ENCODE measurements at places on chromosomes 12 and 14.

DNA sequence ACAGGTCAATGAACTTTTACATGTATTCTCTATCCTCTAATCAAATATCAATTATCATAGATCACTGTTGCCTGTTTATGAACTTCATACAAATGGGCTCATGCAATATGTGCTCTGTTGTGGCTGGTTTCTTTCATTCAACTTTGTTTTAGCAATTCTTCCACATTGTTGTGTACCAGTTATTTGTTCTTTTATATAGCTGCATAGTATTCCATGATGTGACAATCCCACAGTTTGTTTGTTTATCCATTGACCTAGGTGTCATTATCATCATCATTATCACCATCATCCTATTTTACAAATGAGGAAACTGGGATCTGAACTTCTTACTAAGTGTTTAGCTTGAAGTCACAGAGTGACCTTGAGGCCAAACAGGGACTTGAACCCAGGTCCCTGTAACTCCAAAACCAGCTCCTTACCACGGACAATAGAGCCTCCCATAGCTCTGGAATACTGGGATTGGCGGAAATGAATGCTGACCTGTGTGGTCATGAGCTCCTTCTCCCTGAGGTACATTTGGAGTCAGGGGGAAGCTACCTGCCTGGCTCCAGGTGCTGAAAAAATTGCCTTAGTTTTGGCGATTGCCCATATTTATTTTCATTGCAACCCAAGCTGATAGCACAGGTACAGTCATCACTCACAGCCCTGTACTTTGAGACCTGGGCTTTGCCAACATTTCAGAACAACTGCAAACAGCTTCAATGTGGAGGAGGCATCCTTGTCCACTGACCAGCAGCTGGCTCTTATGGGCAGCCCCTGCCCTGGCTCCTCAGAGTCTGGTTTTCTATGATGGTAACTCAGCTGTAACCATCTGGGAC, 9.2 kb downstream of the ZFP36L1 start:
- no peak for DNase-seq

- DNase-seq, result no peak
These were observed 15.5 kb upstream of the MLXIP start for GRCh38 chr12:122062832-122063693.

- DNase-seq, result no peak
These were observed 74.5 kb downstream of the ETV6 start for GRCh38 chr12:11723993-11724392.

GRCh38 chr12:52578469-52578868, 4.8 kb upstream of the KRT74 start:
- DNase-seq, result no peak

DNA sequence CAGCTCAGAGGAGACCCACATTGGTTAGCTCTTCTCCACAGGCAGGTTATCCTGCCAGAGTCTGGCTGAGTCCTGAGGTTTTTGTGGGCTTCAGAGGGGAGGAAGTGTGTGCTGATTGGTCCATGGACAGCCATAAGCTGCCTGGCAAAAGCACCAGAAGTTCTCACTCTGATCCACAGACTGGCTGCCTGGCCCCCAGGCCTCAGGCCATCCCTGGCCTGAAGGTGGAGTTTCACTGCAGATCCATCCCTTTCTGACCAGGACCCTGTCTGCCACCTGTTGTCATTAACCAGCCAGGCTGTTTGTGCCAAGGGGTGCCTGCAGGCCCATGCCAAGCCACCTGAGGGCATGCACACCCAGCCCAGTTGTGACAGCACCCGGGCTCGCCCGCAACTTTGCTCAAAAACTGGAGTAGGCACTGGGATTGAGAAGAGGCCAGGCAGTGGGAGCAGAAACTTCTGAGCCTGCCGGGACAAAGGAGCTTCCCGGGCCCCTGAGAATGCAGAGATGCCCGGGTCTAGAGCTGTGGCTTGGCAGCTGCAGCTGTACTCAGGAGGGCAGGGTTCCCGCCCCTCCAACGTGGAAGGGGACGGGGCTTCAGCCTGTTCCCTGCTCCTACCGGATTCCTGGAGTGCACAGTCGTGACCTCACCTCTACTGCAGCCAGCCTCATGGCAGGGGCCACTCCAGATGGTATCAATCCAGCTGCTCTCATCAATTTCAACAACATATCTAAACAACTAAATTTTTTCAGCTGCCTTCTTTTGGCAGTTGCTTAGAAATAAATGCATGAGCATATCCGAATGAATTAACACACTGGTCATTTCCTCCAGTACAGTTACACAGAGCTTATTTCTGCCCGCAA, 1277.3 kb downstream of the SLC16A7 start:
- DNase-seq, result no peak

- no peak for DNase-seq
These were observed 28.3 kb downstream of the TPCN1 start for GRCh38 chr12:113249546-113249945.

GRCh38 chr12:104499668-104500332, 43.1 kb downstream of the CHST11 start:
- no peak for DNase-seq

- no peak for DNase-seq
These were observed 421.9 kb upstream of the PRICKLE1 start for GRCh38 chr12:43011383-43011926.

- DNase-seq, result no peak
These were observed 22.5 kb downstream of the PDE3A start for GRCh38 chr12:20390846-20391245.

GRCh38 chr14:23299211-23299957, 3.3 kb downstream of the PPP1R3E start:
- DNase-seq, result no peak

GRCh38 chr14:22381408-22381760, 207.6 kb downstream of the DAD1 start:
- no peak for DNase-seq

GRCh38 chr12:49948866-49949845, 1.4 kb upstream of the AQP2 start:
- no peak for DNase-seq

- no peak for DNase-seq
These were observed 279.4 kb downstream of the CACNA1C start for GRCh38 chr12:2332236-2332635.

DNA sequence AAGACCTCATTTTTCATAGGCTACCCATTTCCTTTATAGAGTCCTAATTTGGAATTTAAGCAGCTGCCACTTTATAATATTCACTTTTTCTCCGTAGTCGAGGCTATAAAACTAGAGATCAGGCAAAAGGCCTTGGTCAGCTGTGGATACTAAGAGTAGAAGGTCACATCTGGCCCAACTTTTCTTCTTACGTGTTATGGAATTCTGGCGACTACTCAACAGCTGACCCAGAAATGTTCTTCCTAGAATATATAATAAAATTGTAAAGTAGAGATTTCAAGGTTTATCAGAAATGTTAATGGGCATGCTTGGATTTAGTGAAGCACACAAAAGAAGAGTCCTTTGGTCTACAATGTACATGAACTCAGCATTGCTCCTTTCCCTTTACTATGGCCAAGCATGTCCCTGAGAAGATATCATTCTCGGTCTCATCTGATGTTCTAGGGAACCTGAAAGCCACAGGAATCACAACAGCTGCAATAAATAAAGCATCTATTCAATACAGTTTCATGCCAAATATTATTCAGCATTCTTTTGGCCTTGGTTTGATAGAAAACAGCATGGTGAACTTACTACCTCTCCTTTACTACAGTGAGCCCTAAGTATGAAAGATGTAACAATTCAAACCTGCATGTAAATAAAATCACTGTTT, 261.4 kb upstream of the NPAS3 start:
- DNase-seq, result no peak

GRCh38 chr12:104748790-104749189, 209.3 kb downstream of the SLC41A2 start:
- DNase-seq, result no peak

DNA sequence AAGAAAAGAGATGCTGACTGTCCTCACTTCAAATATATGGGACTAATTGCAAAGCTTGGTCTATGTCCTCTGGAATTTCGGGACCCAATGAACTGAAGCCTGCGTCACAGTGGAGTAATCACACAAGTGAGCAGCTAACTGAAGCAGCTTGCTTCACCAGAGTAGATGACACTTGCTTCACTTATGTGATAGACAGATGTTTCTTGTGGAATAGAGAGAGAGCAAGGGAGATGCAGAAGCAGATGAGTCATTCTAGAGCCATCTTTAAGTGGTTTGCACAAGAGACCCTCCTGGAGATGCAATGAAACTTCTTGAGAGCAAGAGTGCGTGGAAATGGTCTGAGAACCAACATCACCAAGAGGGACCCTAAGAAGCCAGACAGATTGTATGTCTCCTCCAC, 1537.1 kb upstream of the FLRT2 start:
- no peak for DNase-seq

DNA sequence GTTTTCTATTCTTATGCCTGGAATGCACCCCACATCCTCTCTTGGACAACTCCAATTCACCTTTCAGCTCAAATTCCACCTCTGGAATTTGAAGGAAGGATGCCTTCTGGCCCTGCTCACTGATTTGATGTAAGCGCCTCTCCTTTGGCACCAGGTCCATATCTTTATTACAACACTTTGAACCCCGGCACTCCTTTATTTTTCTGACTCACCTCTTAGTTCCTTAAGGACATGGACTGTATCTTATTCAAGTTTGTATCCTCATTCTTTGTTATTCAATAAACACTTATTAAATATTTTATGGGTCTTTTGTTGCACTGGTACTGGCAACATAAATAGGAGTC, 3.1 kb downstream of the GALC start:
- no peak for DNase-seq

GRCh38 chr12:82740129-82741000, 53.7 kb downstream of the TMTC2 start:
- no peak for DNase-seq

GRCh38 chr12:128190614-128191013, 76.4 kb upstream of the TMEM132C start:
- no peak for DNase-seq

GRCh38 chr14:67491741-67492507, 3.4 kb upstream of the TMEM229B start:
- no peak for DNase-seq

DNA sequence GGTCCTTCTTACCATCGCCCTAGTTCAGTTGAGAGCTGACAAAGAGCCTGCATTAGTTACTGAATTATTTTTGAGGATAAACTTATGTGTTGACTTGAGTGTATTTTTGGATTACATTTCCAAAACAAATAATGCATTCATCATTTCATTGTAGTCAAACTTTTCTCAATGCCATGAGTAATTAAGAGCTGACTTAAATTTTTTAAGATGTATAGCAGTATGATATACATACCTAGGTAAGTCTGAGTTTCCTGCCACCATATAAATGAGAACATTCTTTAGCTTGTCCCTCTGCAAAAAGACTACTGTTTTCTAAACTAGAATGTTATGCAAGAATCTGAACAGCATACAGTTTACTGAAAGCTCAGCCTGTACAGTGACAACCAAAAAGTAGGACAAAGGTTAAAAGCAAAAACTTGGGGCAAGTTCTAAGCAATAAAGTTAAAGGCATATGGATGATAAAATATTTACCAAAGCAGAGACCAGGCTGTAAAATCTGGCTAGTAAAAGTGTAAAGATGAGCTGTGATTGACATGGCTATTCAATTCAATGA, 82.1 kb upstream of the FERMT2 start:
- DNase-seq, result no peak

DNA sequence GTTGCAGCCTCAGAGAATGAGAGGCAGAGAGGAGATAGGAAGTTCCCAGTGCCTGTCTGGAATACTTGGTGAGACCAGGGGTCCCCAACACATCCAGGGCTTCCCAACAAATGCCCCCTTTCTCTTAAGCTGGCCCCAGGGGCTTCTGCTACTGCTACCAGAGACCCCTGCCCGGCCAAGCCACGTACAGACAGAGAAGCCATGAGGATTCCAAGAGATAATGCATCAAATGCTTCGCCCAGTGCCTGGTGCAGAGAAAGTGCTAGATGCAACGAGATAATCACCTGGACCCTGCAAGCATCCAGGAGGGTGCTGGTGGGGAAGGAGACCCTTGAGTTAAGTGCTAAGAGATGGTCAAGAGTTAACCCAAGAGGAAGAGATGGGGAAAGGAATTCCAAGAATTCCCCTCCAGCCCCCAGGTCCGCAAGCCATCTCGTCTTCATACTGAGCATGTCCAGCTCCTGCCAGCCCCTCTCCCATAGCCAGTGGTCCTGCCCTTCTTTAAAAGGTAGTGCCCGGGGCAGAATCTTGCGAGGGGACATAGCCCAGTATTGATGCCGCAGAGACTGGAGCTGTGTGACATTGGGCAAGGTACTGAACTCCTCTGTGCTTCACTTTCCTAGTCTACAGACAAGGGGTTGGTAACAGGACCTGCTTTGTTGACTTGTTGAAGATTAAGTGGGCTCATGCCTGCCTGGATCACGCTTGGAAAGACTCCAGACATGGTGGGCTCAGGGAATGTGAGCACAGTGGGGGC, 103.3 kb downstream of the CALM1 start:
- no peak for DNase-seq

- no peak for DNase-seq
These were observed 524.7 kb upstream of the TMEM132C start for GRCh38 chr12:127742231-127742630.

DNA sequence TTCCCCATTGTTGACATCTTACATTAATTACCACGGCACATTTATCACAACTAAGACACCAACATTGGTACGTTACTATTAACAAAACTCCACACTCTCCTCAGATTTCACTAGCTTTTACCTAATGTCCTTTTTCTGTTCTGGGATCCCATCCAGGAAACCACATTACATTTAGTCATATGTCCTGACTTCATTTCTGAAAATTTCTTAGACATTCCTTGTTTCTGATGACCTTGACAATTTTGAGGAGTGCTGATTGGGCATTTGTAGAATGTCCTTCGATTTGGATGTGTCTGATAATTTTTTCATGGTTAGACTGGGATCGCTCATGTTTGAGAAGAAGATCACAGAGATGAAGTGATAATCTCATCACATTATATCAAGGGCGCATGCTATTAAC, 34.6 kb upstream of the ACSM4 start:
- DNase-seq, result no peak

GRCh38 chr14:92982956-92983355, 60.0 kb downstream of the CHGA start:
- no peak for DNase-seq

DNA sequence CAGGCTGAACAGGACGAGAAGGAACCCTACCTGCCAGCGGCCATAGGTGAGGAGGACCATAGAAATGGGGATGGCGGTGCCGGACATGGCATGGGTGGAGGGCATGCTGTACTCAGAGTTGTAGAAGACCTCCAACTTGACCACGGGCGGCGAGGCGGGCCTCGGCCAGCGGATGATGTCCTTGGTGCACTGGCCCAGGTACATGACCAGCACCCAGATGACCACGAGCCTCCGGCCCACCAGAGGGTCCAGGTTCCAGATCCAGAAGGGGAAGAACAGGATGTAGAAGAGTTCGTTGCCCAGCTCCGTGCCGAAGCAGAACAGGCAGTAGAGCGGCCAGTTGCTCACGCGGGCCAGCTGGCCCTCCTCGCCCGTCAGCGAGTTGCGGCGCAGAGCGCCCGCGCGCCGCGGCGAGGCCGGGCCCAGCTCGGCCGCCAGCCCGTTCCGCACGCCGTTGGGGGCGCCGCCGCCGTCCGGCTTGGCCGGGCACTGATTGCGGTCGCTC, 582 bp downstream of the SGPP1 start:
- no peak for DNase-seq

DNA sequence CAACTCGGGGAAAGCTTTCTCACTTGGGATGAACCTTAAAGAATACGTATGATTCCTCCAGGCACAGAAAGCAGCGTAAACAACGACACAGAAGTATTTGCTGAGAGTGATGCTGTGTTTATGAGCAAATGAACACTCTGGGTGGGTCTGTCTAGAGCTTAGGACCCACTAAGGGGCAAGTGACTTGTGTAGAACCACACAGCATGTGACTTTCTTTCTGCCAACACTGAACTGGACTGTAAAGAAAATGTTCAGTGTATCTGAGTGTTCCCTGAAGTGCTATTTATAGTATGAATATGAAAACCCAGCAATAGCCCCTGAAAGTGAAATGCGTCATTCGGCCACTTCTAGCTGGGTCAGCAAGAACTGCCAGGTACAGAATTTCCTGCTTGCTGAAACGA, 78.5 kb downstream of the ST8SIA1 start:
- DNase-seq, result no peak

Data from activated gamma-delta T cell (primary cell).